Activated T-helper 1 cell treated with anti-CD3 and anti-CD28 coated beads, Interleukin-12 subunit alpha, Interleukin-12 subunit beta, Interleukin-2, Interleukin-4 antibody, amounts not matched to agents 30 ng/mL and 10 ng/mL and 1 ng/mL, durations not matched to agents 14 hours and 24 hours and 36 hours (primary cell): ENCODE measurements at places on chromosomes 5 and 9. TPM values are rescaled to one million over a fixed set of nuclear protein-coding genes. Genes with fewer than 3 reads are reported as not detected.

GRCh38 chr9:104944356-104944755 is 16.4 kb upstream of the ABCA1 start:
- no peak for DNase-seq

DNA sequence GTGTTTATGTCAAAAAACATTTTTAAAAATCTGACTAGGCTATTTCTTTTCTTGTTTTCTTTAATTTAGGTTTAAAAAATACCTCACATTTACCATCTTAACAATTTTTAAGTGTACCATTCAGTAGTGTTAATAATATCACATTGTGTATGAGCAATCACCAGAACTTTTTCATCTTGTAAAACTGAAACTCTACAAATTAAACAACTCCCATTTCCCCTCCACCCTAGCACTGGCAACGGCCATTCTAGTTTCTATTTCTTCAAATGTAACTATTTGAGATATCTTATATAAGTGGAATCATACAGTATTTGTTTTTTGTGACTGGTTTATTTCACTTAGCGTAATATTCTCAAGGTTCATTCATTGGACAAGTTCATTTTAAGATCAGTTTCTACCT is 27.7 kb downstream of the PLCXD3 start:
- no peak for DNase-seq

- no peak for DNase-seq
Observed at GRCh38 chr5:93577854-93578812, 2.9 kb downstream of the NR2F1-AS1 start.

DNA sequence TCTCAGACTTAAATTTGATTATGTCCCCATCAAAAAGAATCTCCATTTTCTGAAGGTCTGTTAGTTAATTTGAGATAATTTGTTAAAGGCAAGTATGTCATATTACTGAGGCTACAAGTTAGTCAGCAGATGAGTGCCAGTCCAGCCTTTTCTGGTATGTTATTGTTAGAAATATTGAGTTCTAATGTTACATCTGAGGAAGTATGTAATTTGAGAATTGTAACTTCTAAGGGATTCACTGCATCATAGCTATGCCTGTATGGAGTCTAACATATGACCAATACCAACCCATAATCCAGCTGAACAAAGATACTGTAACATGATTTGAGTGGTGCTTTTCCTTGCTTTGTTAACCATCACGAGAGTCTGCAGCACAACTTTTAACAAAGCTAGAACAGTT is 13.9 kb downstream of the SLC23A1 start:
- DNase-seq: no peak

NXNL2 gene
- not detected in 2 replicates for total RNA-seq

DNA sequence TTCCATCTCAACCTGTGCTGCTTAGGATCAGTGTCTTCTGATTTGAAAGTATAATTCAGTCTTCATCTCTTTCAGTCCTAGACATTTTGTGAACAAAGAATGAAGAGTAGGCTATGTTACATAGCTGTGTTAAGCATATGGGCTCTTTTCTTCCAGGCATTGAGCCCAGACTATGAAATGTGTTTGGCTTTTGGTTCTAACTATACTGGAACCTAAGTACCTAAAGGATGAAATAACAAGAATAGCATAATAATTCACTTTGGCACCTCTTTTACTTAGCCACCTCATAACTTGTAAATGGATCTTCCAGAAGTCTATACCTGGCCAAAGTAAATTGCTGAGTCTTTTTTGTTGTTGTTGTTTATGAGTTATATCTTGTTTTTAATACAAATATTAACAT is 71.4 kb downstream of the SLF1 start:
- DNase-seq: no peak

DNA sequence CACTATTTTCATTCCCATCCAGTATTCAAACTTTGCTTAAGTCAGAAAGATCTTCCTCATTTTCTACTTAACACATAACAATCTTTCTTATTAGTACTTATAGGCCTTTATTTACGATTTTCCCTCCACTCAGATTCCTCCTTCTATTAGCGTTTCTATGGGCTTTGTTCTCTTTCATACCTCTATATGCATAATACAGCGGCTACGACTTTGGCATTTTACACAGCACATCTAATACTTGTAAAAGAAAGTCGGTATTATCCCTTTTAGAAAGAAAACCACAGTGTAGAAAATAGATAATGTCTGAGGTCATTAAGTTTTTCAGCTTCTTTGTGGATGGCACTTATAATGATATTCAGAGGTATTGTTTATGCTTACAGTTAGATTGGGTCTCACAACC is 8.4 kb downstream of the RBM18 start:
- DNase-seq: no peak

DNA sequence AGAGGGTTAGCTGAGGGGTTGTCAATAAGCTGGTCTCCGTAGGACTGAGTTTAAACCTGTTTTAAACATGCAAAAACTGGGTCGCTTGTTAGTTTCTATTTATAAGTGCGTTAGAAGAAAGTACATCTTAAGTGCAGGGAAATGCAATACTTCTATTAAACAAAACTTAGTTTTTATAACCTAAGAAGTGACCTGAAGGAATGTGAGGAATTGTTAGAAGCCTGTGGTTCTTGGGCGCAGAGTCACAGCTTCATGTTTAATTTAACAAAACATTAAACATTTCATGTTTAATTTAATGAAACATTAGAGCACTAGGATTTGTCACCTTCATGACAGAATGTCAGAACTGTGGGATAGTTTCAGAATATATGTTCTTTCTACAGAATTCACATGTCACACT is 469.2 kb upstream of the WWC1 start:
- DNase-seq: no peak

SPATA31D3 gene
- not detected in 2 replicates for total RNA-seq

DNA sequence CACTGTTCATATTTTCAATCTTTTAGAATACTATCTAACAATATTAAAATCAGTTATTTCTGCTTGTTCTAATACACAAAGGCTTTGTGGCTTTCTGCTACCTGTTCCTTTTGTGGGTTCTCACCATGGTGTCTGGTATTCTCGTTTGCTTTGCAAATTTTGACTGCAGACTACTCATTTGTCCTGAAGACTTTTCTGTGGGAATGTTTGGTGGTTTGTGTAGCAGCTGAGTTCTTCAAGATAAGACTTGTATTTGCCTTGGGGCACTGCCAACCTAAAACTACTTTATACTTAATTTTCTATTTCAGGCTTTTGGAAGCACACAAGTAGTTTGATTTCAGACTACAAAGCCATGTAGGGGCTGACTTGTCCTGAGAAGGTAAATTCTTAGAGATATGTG is 11.1 kb downstream of the IL33 start:
- no peak for DNase-seq

GRCh38 chr9:23621188-23621587 is 204.9 kb downstream of the ELAVL2 start:
- DNase-seq: no peak

DNA sequence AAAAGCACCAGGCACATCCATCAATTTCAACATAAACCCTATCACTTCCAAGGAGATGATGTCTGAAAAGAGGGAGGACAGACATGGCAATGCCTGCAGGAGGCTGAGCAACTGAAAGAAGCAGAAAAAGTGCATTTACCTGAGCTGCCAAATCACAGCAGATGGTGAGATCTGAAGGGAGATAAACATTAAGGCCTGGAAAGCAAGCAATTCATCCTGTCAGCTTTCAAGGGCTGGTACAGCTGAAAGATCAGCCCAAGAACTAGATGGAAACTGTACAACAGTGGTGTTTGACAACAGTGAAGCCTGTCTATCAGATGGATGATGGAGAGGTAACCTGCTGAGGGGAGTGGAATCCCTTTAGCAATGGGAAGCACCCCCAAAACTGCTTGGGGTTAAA is 433.2 kb upstream of the ZNF608 start:
- DNase-seq: no peak

GRCh38 chr5:73740274-73740790 is 114.3 kb downstream of the ARHGEF28 start:
- no peak for DNase-seq

DNA sequence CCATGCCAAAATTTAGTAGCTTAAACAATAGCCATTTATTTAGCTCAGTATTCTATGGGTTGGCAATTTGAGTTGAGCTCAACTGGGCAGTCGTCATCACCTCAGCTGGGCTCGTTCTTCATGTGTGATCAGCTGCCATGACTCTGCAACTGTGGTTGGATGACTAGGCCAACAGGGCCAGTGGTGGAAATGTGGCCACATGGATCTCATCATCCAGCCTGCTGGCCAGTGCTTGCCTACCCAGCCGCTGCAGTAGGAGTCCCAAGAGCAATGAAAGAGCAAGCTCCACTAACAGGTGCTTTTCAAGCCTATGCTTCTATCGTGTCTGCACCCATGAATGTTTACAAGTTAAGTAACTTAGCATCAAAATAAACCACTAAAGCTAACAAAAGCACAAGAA is 158.0 kb downstream of the ATPSCKMT start:
- DNase-seq: no peak

GRCh38 chr9:35656831-35657545 is 831 bp downstream of the RMRP start:
- DNase-seq: no peak

FOXD4L6 gene
- 0.16 TPM in 1 of 2 replicates, not detected in the other for total RNA-seq
